ENCODE measurements at places on chromosomes 1 and 21.

GRCh38 chr1:86296305-86297205, 99.6 kb downstream of the ODF2L start:
- no peak for DNase-seq

DNA sequence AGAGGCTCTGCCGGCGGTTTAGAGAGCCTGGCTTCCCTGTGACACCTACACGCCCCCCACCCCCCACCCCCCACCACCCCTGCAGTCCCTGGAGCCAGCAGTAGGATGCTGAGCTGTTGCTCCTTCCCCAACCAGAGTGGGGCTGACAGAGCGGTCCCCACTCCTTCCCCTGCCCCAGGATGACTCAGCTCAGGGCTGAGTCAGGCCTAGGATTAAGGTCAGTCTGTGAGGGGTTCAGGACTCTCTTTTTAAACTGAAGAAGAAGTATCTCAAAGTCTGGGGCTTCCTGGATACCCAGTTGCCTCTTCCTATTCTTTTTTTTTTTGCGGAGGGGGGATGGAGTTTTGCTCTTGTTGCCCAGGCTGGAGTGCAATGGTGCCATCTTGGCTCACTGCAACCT, 19.1 kb downstream of the DMBX1 start:
- DNase-seq, result no peak

GRCh38 chr1:103949779-103950178, 200.1 kb downstream of the AMY1C start:
- no peak for DNase-seq

DNA sequence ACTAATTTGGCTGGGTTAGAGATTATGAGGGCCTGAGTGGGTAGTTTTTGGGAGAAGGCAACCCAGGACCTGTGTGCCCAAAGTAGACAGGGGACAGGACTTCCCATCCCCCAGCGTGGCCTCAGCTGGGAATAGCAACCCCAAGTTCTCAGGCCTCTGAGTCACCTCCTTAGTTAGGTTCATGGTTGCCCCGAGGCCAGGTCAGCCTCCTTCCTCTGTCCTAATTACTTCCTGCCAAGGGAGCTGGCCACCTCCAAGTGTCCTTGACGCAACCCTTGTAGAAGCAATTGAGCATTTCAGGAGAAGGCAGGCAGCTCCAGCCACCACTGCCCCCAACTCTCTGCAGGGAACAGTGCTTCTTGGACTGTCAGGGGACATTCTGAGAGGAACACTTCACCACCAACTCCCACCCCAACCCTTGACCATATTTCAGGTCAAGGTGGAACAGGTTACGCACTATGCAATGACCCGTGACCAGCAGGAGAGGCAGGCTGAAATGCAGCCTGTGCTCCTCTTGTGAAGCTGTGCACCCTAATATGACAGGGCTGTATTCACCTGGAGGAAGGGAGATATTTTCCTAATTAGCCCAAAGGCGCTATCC, 5.1 kb upstream of the NT5C1A start:
- no peak for DNase-seq

GRCh38 chr1:29361686-29362085, 125.4 kb downstream of the PTPRU start:
- no peak for DNase-seq

- peak; percentile 53 for DNase-seq
Measured at GRCh38 chr1:21251773-21252471, 38.3 kb downstream of the ECE1 start.

GRCh38 chr1:185137896-185138545, 18.7 kb downstream of the TRMT1L start:
- DNase-seq, result no peak

DNA sequence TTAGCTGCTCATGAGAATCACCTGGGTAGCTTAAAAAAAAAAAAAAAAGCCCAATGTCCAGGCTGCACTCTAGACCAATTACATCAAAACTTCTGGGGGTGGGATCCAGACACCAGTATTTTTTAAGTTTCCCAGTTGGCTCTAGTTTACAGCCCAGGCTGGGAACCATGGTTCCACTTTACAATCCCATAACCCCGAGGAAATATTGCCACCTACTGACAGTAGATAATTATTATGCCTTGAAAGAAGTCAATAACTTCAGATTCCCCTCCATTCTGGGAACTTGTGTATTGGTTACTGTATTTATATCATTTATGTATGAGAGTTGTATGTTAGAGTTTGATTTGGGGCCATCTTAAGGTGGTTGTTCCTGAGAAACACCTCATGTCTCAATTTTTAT, 100.2 kb downstream of the SPATA46 start:
- peak; percentile 2 for DNase-seq

- no peak for DNase-seq
Measured at GRCh38 chr1:230540421-230541155, 101.7 kb upstream of the COG2 start.

DNA sequence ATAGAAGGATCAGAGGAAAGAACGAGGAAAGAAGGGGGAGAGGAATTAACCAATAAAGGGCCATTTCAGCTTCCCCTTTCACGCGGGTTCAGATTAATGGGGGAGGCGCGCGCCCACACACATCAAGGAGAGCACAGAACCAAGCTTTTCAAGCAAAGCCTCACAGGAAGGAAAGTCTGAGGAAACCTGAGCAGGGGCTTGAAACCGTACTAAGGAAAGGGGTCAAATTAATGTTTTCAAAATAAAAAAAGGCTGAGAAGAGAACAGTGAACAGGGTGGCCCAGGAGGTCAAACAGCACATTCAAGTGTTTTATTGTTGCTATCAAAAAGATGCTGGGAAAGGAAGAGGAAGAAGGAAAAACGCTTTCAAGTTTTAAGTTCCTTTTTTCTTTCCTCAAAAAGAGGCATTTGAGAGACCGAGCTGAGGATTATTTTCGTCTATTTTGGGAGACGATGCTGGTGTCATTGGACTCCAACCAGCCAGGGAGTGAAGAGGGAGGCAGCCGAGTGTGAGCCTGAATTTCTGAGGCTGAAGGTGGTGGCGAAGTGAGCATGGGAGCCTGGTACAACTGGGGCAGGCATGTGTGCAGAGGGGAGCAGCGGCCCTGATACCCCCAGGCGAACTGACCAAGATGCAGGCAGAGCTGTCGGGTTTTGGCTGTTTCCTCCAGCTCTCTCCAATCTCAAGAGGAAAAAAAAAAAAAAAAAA, 88.4 kb downstream of the PROX1 start:
- no peak for DNase-seq

DNA sequence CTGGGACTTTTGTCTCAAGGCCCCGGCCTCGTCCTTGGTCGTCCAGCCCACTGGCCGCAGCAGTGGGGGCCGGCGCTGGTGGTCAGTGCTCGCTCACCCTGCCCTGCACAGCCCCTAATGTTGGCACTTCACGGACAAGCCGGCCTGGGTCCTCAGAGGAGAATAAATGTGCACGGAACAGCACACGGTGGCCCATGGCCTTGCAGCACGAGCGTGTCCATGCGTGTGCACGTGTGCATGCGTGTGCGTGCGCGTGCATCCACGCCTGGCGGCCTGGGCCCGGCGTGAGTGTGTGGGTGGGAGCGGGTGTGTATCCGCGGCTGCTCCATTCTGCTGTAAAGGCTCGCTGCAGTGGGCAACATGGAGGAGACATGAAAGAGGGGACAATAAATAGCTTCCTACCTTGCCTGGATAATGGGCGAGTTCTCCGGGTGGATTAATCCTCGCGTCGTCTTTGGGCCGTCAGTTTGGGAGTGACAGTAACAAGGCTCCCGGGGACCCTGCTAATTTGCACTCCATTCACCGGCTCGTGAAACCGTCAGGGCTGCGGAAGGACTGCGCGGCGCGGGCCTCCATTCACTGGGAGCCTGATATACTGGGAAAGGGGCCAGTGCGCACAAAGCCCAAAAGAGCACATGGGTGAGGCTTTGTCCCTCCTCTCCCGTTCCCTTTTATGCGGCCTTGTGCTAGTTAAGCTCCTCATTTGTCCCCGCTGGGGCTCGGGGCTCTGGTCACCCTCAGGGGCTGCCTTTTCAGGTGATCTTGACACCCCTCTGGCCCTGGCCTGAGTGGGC, 142.8 kb downstream of the PRDM16 start:
- no peak for DNase-seq

DNA sequence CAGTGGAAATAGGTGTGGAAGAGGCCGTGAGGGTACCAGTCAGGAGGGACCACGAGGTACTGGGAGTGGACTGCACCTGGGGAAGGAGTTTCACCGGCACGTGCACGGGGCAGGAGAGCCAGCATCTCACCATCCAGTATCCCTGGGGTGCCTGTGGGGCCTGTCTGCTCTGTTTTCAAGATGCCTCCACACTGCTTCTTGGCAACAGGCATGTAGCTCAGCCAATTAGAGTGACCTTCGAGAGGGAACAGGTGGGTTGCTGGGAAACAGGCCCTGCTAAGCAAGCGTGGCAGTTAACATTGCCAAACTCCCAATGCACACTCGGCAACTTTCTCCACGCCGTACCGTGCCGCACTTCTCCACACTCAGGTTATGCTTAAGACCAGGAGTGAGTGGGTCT, 17.7 kb downstream of the KCNC4 start:
- DNase-seq, result no peak

GRCh38 chr1:48665708-48666407, 110.8 kb downstream of the BEND5 start:
- no peak for DNase-seq

GRCh38 chr1:205950280-205950679, 7.0 kb upstream of the SLC26A9 start:
- no peak for DNase-seq

- DNase-seq, result no peak
Measured at GRCh38 chr1:180568184-180568583, 9.4 kb downstream of the OVAAL start.

DNA sequence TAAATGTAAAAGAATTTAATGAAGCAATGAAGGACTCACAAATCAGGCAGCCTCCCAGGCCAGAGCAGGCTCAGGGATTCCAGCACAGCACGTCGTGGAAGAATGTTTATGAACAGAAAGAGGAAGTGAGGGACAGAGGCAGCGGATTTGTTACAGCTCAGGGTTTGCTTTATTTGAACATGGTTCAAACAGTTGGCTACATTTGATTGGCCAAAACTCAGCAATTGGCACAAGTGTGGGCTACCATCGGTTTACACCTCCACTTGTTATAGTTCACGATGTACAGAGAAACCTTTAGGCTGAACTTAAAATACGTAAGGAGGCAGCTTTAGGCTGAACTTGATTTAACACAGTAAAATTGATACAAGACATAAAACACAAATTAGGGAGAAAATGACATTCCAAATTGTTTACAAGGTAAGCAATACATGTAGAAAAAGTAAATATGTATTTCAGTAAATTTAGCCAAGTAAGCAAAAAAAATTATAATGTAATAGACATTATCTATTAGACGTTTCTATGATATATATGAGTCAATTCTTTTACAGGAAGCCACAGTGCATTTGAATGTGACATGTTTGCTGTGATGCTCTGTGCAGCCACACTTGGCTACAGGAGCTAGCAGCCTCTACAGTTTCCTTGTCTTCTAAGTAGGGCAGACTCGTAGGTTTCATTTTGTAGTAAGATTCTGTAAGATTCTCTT, 126.5 kb downstream of the ADSS2 start:
- DNase-seq, result no peak

GRCh38 chr1:170535418-170535817, 3.5 kb downstream of the GORAB start:
- no peak for DNase-seq

DNA sequence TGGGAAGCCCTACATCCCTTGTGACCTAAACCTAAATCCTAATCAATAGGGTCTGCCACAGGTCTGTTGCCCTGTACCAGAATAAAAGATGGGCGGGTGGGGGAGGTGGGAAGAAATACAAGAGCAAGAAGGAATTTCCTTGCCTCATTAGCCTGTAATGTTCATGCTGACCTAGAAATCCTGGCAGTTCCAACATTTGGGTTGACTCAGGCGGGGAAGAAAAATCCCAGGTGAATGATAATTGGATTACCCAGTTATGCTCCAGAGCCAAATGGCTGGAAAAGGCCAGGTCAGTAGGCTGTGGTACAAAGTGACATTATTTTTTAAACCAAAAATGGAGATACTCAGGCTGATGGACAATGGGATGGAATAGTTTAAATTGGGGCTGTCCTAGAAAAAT, 27.3 kb upstream of the A3GALT2 start:
- DNase-seq, result no peak

Measured in NCI-H510A (cell line).